ENCODE measurements at places on chromosomes 1 and 21.

- DNase-seq, result no peak
These were observed 111.8 kb downstream of the POU2F1 start for GRCh38 chr1:167332503-167332902.

GRCh38 chr1:165371588-165372225 is 15.2 kb upstream of the LMX1A start:
- DNase-seq, result no peak

DNA sequence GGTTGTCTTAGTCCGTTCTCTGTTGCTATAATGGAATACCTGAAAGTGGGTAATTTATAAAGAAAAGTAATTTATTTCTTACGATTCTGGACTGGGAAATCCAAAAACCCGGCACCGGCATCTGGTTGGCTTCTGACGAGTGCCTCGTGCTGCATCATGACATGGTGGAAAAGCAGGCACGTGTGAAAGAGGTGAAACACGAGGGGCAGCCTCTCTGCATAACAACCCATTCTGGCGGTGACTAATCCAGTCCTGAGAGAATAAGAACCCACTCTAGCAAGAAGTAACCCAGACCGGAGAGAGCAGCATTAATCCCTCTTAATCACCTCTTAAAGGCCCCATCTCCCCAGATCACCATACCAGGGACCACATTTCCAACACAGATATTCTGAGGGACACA is 2.7 kb upstream of the EDEM3 start:
- no peak for DNase-seq

DNA sequence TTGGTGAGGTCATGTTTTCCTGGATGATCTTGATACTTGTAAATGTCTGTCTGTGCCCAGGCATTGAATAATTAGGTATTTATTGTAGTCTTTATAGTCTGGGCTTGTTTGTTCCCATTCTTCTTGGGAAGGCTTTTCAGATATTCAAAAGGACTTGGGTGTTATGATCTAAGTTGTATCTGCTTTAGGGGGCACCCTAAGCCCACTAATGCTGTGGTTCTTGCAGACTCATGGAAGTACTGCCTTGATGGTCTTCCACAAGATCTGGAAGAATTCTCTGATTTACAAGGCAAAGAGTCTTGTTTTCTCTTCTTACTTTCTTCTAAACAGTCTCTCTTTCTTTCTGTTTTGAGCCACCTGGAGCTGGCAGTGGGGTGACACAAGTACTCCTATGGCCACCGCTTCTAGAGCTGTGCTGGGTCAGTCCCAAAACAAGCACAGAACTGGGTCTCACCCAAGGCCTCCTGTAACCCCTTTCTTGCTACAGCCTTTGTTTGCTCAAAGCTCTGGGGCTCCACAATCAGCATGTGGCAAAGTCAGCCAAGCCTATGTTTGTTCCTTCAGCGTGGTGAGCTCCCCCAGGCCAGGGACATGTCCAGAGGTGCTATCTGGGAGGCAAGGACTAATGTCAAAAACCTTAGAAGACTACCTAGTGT is 12.6 kb downstream of the VN1R5 start:
- DNase-seq, result no peak

- DNase-seq, result no peak
These were observed 325.0 kb downstream of the HLX start for GRCh38 chr1:221204055-221204833.

GRCh38 chr1:26009796-26010447 is 11.7 kb upstream of the EXTL1 start:
- DNase-seq, result no peak

- DNase-seq, result no peak
These were observed 72.7 kb downstream of the MAST2 start for GRCh38 chr1:45876000-45876617.

GRCh38 chr1:29747196-29747595 is 510.9 kb downstream of the PTPRU start:
- peak; percentile 60 for DNase-seq

Measured in type B pancreatic cell (in vitro differentiated cells).